Activated B cell treated with CpG ODN at 0.5 μM for 24 hours (primary cell): ENCODE measurements at places on chromosomes 1 and 21. TPM values are rescaled to one million over a fixed set of nuclear protein-coding genes. Genes with fewer than 3 reads are reported as not detected.

DNA sequence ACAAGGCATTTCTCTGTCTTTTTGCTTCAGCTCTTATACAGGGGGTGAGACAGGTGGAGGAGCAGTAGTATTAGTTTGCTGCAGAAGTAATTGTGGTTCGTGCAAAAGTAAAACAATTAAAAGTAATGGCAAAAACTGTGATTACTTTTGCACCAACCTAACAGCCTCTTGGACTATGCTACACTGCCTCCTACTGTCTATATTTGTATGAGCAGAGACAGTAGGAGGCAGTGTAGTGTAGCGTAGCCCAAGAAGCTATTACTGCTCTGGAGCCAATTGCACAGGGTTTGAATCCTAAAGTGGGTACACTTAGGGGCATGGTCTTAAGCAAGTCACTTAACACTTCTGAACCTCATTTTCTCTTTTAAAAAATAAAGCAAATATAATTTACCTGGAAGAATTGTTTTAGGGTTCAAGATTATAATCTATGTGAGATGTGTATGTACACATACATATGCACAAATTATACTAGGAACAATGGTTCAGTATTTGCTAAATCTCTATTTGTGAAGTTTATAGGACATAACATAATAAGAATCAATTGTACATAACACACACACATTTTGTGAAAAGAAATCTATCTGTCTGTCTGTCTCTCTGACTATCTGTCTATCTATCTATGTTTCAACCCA lies 103.8 kb downstream of the BRINP3 start:
- DNase-seq = no peak

DNA sequence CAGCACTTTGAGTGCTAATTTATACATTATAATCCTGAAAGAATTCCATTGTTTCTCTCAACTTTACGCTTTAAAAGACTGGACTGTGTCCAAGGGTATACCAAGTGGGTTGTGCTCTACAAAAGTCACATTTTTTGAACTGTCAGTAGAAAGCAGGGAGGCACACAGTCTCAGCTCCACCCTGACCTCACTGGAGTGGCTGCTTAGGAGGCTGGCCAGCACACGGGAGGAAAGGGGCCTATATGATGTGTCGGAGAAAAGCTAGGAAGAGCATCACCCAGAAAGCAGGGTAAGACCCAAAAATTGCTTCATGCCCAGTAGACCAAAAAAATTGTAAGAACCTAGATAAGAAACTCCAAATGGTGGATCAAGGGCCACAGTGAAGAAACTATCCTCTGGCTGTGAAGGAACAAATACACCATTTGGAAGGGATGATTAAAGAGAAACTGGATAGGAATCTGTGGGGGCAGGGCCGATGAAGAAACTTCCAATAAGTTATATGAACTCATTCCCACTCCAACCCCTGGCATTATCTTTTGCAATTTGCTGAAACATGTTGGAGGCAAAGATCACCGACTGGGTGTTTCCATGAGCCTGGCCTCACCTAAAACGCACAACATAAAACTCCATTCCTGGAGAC lies 1.9 kb downstream of the S100A10 start:
- DNase-seq = no peak

GRCh38 chr1:18279351-18280074 lies 171.9 kb downstream of the IGSF21 start:
- DNase-seq = no peak

DNA sequence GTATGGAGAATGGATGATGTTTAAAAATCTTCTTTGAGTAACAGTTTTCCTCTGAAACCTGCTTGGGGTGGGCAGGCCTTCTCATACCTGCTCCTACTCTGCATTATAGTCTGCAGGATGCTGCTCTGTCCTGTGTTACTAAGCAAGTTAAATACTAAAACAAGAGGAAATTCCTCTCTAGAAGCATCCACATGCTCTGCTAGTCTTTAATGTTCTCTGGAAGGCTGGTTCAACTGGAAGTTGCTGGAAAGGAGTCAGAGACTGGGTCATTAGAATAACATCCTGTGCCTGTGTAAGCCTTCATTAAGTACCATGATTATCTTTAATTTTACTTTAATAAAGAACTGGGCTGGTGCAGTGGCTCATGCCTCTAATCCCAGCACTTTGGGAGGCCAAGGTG lies 5.8 kb downstream of the SELP start:
- no peak for DNase-seq

- DNase-seq = no peak
Observed at GRCh38 chr1:25684216-25684965, 67.8 kb downstream of the MAN1C1 start.

DNA sequence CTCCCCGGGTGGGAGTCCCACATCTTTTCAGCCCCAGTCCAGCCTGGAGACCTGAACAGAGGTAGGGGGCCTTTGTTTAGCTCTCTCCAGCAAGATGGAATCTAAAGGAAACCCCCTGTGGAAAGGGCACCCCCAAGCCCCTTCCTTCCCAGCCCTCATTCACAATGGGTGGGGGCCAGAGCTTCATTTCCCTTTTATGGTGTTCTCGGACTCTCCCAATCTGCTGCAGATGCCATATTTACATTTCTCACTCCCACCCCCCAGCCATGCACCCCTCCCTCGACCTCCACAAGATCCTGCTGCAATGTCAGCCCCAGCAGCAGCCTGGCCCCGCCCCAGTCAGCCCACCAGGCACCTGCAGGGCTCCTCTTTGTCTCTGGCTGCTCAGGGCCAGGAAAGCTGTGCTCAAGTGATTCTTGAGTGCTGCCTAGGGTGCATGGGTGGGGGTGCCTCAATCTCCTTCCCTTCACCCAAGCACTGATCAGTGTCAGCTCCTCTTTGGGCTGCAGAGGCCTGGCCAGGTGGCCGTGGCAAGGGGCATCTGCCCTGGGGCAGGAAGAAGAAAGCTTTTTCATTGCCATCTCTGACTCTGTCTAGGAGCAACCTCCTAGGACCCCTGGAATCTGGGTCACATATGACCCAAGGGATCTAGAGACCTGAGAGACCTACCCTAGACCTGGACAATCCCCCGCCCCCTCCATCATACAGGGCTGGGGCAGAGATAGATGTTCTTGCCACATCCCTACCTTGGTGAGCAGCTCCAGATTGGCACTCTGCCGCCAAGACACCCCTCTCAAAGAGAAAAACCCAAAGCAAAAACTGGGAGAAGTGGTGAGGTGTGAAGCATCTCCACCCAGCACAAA lies 1.7 kb downstream of the KIF21B start:
- no peak for DNase-seq

DNA sequence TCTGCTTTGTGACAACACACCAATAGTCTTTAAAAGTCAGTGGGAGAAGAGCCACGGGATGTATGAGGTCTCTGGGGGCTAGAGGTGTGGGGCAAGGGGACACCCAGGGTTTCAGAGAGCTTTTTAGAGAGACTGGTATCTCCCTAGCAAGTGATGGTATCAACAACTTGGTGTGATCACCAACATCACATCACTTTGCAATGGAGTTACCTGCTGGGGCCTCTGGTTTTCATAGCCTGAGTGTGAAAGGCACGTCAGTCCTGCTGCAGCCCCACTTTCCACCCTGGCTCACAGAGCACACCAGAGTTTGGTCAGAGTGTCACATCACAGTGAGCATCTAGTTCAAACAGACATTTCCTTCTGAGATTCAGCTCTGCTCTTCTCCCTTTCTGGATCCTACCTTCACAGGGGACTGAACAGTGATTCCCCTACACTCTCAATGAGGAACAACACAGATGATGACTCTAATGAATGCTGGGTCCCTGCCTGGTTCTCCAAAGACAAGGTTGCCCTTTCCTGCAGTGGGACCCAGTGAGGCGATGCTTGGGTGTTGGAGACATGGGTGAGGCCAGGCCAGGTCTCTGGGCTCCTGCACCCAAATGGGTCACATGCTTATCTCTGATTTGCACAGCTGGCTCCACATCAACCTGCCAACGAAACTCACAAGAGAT lies 2.0 kb upstream of the MAN1C1 start:
- no peak for DNase-seq

DNA sequence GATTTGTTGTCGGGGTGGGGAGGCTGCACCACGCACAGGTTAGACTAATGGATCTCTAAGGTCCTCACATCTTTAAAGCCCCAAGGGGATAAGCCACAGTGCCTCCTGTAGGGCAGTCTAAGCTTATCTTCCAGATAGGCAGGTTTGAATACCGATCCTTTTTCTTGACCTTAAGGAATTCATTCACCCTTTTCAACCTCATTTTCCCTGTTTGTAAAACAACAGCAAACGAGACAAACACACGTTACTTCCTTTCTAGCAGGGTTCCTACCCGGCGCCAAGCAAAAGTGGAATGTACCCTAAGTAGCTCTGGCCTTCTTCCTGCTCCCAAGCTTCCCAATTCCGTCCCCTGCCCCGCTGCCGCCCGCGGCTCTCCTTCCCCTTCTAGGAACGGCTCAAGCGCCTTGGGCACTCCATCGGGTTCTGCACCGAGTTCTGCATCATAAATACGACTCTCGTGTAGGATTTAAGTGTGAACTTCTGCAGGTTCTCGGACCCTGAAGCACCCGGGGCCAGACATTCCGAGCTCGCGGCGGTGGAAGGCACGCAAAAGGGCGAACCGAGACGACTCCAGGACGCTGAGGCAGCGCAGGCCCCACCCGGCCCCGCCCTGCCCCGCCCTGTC lies 548 bp upstream of the CDC20 start:
- no peak for DNase-seq

- no peak for DNase-seq
Observed at GRCh38 chr1:177103005-177103852, 61.3 kb downstream of the ASTN1 start.

- DNase-seq = no peak
Observed at GRCh38 chr1:41870076-41870562, 48.6 kb downstream of the HIVEP3 start.

GRCh38 chr1:232101231-232101630 lies 474.6 kb downstream of the DISC1 start:
- DNase-seq = no peak

DNA sequence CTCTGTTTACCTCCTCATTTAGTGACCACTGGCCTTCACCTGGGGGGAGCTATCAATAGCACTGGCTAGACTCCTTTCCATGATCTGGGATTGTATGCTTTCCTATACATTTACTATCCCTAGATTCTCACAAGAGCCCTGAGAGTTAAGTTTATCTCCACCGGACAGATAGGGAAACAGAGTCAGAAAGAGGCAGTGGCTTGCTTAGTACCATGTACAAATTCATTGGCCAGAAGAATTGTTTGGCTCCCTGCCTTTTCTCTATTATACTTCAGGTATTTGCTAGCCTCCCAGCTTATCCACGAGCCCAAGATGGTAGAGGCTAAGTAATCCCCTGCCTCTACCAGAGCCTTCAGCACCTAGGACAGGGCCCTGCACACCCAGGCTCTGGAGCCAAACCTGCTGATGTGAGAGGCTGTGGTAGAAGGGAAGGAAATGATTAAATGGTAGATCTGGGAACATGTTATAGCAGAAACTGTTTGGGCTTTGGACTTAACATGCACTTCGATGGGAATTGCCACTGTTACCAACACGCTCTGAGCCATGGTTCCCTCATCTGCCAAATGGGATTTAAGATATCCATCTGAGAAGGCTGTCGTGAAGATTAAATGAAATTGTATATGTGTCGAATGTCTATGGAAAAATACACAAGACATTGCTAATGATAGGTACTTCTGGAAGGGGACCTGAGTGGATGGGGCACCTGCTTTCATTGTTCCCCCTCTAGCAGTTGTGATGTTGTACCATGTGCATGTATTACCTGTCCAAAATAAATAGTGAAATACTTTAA lies 3.1 kb upstream of the BLACAT1 start:
- DNase-seq = no peak

- DNase-seq = no peak
Observed at GRCh38 chr1:41427916-41428737, 56.4 kb downstream of the EDN2 start.

DNA sequence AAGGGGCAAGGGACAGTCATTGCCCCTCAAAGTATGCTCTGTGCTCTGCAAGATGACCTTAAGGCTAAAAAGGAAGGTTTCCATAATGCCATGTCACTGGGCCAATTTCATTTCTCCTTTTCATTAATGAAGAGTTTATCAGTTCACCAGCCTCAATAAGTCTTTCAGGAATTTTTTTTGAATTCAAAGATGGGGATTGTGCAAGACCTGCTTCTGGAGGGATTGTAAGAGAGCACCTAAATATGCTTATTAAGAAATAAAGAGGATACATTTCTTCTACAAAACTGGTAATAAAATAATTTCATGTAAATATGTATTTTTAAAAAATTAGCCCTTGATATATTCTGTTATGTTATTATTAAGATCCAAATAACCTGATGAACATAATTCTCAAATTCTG lies 86.8 kb upstream of the RGS4 start:
- DNase-seq = no peak

The LRRC39 gene
- 0.71 and 0.75 TPM in 2 replicates for total RNA-seq

The KRTAP11-1 gene
- not detected in 2 replicates for total RNA-seq

The GBP3 gene
- total RNA-seq = 14.4 and 15.5 TPM in 2 replicates

The CRNN gene
- not detected in 2 replicates for total RNA-seq

The DMBX1 gene
- total RNA-seq = not detected in 2 replicates
